MV-4-11 (cell line): ENCODE measurements at places on chromosomes 2 and 18.

- DNase-seq: no peak
Measured at GRCh38 chr18:47846431-47846830, 84.0 kb downstream of the SMAD2 start.

DNA sequence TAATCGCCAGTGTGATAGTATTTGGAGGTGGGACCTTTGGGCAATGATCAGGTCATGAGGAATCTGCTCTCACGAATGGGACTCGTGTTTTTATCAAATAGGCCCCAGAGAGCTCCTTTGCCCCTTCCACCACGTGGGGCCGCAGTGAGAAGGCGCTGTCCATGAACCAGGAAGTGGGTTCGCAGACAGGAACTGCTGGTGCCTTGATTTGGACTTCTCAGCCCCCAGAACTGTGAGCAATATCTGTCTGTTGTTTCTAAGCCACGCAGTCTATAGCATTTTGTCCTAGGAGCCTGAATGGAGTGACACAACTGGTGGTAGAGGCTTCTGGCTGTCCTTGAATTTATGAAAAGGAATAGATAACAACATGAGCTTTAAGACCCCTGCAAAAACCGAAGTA, 111.2 kb upstream of the HDAC4 start:
- no peak for DNase-seq

DNA sequence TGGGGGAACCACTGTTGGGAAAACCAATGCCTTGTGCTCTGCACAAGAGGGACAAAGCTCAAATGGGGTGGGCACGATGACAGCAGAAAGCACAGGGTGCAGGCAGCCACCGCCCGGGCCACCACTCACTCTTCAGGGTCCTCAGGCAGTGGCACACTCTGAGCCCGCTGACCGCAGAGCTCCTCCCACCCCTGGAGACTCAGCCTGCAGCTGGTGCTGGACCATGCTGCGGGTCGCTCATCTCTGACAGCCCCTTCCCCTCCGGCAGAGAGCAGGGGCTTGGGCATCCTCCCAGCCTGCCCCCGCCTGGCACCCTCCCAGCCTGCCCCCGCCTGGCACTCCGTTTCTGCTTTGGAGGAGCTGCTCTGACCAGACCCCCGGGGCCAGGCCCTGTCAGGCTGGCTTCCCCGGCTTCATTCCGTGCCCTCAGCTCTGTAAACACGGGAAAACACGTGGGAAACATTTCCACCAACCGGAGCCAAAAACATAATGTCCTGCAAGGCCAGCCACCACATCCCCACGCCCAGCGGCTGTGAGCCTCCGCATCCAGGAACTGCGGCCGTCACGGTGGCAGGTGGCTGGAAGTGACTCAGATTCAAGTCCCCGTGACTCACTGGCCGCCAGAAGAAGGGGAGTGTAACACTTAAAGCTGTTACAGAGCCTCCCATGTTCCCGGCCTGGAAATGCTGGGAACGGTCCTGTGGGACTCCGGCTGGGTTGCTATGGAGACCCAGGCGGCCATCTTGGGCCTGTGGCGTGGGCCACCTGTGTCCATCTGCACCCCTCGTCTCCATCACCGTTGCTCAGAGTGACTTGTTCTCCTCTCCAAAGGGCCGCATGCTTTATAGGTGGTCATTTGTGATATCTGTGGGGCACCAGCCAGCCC, 6.8 kb upstream of the SNED1 start:
- DNase-seq: peak; percentile 86

DNA sequence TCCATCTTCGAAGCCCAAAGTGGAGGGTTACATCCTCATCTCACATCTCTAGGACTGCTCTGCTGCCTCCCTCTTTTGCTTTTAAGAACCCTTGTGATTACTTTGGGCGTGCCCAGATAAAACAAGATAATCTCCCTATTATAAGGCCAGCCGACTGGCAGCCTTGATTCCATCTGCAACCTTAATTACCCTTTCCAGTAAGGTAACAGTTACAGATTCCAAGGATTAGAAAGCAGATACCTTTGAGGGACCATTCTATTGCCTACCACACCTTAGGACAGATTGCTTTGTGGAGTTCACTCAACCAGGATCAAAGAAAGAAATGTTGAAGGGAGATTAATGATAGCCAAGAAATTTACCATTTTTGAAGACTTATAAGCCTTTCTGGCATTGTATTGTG, 250.8 kb upstream of the ACVR2A start:
- DNase-seq: no peak

DNA sequence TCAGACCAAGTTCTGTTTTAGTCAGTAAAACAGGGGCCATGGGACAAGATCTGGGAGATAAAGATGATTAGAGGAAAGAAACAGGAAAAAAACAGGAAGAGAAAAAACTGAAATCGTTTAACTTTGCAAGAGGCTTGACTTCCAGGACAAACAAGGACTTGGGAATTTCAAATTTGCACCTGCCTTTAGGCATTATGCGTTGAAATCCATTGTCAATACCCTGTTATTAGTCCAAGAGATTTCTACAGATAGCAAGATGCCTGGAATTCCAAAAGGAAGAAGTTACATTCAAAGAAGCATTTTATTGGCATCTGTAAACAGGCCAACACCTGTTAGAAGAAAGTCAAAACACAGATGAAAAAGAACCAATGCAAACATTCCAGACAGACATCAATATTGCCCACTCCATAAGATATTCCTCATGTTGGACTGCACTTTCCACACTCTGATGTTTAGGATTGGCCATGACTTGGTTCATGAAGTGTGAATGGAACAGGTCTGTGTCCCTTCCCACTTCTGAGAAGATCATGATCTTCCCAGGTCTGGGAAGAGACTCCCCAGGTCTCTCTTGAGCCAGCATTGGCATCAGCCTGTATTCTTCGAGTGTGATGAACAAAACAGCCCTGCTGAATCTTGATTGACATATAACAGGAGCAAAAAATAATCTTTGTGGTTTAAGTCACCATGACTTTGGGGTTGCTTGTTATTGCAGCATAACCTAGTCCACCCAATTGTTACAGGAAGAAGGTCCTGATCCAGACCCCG, 181.4 kb upstream of the FN1 start:
- no peak for DNase-seq

- no peak for DNase-seq
Measured at GRCh38 chr2:194346193-194346592, 1310.8 kb upstream of the SLC39A10 start.

- no peak for DNase-seq
Measured at GRCh38 chr2:187171318-187171717, 276.7 kb downstream of the CALCRL start.

DNA sequence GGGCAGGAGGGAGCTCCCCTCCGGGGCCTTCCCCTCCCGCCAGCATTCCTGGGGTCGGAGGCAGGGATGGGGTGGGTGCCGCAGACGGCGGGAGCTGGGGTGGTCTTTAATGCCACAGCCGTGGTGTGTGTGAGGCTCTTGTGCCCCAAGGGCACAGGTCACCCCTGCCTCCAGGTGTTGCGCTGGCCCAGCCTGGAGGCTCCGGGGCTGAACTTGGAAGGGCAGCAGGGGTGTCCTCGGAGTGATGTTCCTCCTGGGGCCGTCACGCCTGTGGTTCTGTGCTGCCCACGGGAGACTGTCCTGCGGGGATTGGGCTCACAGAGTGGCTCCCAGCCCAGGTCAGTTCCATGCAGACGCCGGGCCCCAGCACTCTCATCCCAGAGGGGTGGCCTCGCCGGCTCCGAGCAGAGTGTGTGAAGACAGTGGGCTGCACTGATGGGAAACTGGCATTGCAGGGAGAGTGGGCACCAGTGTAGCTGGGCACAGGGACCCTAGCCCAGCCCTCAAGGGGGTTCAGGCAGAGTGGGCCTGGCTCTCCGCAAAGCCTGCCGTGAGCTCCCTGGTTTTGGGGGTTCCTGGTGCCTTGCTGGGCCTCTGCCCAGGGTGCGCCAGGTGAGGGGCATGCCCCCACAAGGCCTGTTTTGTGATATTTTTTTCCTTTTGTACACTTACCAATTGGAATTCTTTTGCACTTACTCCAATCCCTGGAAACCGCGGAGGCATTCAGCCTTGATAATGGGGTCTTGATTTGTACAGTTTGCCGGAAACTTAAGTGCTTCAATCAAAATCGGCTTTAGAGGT, 56.7 kb downstream of the NFATC1 start:
- DNase-seq: no peak

DNA sequence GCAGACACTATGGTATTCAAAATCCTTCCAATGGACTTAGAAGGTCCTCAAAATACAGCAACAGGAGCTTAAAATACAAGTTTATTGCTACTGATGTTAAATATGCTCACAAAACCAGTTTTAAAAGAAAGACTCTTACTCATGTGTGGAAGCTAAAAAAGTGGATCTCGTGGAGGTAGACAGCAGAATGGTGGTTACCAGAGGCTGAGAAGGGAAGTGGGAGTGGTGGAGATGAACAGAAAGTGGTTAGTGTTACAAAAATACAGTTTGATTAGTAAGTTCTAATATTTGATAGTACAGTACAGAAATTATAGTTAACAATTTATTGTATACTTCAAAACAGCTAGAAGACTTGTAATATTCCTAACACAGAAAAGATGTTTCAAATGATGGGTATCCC, 12.1 kb downstream of the ADAM17 start:
- peak; percentile 55 for DNase-seq

- DNase-seq: no peak
Measured at GRCh38 chr2:130844161-130844560, 7.4 kb downstream of the ARHGEF4 start.

GRCh38 chr2:38154395-38154794, 78.4 kb upstream of the CYP1B1 start:
- no peak for DNase-seq

DNA sequence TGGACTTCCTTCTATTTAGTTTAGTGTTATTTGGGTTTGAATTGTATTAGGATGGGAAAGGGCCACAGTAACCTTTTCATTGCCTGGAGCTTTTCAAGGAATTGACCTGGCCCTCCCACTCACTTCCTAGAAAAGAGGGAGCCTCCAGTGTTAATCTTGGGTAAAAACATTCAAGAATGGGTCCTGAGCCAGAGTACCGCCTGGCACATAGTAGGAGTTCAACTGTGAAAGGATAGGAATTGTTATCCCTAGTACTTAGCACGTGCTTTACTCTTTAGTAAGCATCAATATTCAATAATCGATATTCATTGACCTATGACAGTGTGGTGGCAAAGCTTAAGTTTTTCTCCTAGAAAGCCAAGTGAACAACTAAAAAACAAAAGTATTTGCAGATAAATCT, 179.9 kb downstream of the IRS1 start:
- no peak for DNase-seq

- no peak for DNase-seq
Measured at GRCh38 chr2:130388221-130388907, 32.5 kb downstream of the PTPN18 start.

DNA sequence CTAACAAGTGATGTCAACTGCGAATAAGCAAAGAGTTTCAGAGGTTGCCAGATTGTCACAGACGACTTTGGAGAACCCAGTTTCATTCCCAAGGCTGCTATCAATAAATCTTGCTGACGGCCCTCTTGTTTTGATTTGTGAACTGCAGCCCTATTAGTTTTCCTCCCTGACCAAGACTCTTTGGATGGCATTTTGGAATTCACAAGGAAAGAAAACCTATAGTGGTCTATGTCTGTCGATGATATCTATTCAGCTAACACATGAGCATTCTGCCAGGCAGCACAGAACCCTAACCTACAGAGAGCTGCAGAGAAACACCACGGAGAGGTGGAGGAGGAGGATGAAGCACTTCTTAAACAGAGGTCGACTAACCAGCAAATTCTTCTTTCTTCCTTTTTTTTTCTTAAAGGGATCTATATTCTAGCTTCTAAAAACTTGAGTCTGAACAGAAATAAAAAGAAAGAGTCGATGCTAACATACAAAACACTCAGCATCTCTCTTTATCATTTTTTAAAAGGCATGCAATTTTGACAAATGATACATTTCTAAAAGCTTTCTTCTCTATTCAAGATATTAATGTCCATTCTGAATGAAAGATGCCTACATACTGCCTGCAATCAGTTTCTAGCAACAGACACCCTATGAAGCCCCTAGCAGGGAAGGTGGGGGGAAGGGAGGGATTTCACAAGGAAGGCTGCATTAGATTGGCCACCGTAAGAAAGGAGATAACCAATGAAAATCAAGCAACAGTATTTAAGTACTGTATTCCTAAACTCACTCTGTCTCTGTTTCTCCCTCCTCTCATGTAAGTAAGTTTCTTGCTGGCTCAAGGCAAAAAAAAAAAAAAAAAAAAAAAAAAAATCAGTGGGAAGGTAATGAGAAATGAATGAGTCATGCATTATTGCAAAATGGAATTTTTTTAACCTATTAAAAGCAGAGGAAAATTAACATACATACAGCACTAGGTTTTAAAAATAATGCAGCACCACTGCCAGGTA, 83.0 kb upstream of the CHRNA1 start:
- no peak for DNase-seq

DNA sequence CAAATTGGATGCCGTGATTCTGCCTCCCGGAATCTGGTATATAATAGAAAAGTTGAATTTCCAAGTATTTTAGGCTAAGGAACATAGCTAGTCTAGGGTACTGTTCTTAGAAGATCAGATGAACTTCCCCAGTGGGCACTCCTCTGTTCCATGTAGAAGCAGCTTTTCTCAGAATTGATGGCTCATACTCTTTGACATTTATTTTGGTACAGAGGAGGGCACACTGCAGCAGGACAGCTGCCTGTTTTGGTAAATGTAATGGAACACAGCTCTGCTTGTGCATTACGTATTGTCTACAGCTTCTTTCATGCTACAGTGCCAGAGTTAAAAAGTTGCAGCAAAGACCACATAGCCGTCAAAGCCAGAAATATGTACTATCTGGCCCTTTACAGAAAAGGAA, 10.8 kb downstream of the YPEL5 start:
- DNase-seq: no peak

DNA sequence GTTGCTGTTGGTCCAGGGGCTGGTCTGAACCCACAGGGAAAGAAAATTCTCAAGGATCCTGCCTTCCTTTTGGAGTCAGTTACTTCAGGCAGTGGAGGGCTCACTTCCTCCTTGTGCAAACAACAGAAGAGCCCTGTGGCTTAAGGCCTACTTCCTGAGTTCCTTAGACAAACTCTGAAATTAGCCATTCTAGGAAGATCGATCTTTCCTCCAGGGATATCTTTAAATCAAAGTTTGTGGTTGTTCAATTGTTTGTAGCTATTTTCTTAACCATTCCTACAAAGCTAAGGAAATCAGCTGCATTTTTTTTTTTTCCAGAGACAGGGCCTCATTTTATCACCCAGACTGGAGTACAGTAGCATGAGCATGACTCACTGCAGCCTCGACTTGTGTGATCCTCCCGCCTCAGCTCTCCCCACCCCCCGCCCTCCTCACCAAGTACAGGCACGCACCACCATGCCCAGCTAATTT, 156.0 kb downstream of the TANC1 start:
- DNase-seq: peak; percentile 90

GRCh38 chr2:68756178-68756577, 21.6 kb downstream of the ARHGAP25 start:
- no peak for DNase-seq

DNA sequence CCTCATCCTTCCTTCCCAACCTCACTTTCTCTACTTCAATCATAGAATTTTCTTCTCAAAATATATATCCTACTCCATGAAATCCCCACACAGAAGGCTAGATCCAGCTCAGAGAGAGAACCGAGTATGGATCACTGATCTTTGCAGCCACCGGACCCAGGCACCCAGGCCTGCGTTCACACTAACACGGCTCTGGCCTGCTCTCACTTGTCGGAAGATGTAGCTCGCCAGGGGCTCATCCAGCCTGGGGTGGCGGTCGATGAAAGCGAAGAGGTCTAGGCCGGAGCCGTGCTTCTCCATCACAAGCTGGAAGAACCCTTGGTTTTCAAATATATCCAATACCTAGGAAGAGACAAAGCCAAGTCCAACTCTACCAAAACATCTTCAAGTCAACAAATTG, 12.7 kb upstream of the MTERF4 start:
- DNase-seq: no peak
